Kidney epithelial cell (primary cell): ENCODE measurements at places on chromosomes 2 and 18. TPM values are rescaled to one million over a fixed set of nuclear protein-coding genes. Genes with fewer than 3 reads are reported as not detected.

HDAC4 gene
- 6.8 and 7.8 TPM in 2 replicates for total RNA-seq

TMSB10 gene
- total RNA-seq = 4,632 and 5,953 TPM in 2 replicates

CPO gene
- total RNA-seq = not detected in 2 replicates

- no peak for DNase-seq
Measured at GRCh38 chr2:83941886-83942285, 517.2 kb downstream of the SUCLG1 start.

DNA sequence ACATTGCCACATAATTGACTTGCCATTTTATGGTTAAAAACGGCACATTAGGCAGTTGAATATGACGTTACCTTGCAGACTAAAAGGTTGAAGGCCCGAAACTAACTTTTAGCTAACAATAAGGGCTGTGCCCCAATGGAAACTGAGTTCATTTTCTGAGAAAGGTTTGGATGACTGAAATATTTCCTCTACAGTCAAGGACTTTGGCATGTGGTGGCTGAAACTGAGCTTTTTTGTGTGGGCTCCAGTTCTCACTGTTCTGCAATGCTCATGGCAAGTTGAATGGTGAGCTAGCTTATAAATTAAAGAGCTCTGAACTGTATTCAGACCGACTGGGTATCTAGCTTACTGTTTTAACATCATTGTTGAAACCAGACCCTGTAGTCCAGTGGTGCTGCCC lies 23.8 kb upstream of the TXNDC2 start:
- no peak for DNase-seq

DNA sequence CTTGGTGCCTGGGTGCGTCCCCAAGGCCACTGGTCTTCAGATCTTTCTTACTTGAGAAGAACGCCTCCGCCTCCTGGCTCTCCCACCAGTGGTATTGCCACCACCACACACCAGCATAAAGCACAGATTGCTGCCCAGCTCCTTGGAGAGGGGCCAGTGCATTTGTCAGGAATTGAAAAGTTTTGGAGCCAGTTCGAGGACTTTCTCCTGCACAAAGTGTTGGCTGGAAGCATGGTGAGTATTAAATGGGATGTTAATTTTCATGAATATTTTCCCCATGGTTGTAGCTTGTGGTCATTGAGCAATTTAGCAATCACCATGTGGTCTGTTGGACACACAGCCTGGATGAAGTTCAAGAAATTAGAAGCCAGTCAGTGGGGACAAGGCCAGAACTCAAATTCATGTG lies 684.6 kb upstream of the FANCL start:
- DNase-seq = no peak

GRCh38 chr2:108244667-108245414 lies 5.1 kb downstream of the SULT1C3 start:
- DNase-seq = no peak

- DNase-seq = no peak
Measured at GRCh38 chr2:232238108-232238507, 140.4 kb upstream of the ALPP start.

- DNase-seq = no peak
Measured at GRCh38 chr2:99960790-99961189, 181.6 kb downstream of the AFF3 start.

GRCh38 chr2:236796236-236796635 lies 226.6 kb downstream of the ACKR3 start:
- no peak for DNase-seq

DNA sequence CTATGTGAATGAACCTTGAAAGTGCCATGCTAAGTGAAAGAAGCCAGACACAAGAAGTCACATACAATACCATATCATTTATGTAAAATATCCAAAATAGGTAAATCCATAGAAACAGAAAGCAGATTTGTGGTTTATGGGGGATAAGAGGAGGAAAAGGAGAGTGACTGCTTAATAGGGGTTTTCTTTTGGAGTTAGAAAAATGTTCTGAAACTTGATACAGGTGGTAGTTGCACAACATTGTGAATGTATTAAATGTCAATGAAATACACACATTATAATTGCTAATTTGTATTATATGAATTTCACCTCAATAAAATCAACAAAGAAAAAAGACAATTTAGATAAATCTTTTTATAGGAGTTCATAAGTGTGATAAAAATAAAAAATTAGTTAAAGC lies 37.1 kb downstream of the MEMO1 start:
- DNase-seq = no peak

DNA sequence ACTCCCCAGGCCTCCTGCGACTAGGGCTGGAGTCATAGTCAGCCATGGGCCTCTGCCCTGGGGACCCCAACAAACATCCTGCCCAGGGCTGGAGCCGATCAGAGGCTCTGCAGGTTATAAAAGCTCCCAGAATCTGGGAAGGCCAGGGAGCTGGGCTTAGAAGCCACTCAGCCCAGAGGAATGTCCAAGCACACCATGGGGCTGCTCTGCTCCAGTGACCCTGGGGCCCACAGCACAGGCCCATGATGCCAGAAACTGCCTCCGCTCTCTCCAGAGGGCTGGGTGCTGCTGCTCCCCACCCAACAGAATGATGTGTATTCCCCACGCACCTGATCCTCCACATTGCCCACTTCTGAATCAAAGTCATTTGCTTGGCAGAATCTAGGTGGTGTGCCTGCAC lies 88.5 kb downstream of the ARMC9 start:
- DNase-seq = no peak

DNA sequence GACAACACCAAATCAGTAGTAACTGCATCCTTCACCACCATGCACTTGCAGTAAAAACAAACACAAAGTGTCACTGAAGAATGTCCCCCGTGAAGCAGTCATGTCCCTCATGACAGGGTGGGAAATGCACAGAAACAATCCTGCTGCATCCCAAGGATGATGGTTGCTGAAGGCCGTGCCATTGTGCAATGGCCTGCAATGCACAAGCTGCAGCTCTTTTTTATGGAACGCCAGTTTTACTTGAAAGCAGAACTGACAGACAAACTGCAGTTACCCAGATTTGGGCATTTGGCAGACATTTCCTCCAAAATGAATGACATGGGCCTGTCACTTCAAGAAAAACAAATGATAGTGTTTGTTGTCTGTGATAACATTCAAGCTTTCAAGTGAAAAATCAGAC lies 2.4 kb upstream of the CHST10 start:
- DNase-seq = no peak
